DMS79 treated with DMSO at 0.1 percent for 48 hours (cell line): ENCODE measurements at places on chromosomes 5 and 9.
A peak's percentile ranks its signal among the peaks of the same experiment; 100 is the strongest.

DNA sequence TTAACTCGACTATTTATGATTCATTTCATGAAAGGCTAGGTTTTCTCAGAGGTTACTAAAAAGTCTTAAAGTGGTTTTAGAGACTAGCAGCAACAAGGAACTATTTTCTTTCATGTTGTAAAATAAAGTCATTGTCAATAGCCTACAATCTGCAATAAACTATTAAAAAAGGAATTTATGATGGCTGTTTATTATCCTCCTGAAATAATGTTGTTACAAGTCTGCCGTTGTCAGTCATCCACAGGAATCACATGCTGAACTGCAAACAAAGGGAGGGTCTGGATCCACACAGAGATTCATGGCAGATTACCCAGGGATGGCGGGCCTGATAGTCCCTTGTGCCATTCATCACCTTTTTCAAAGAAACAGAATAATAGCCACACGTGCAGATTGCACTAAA lies 49.2 kb downstream of the TMEM174 start:
- no peak for DNase-seq

GRCh38 chr5:108617467-108618435 lies 129.9 kb upstream of the FER start:
- no peak for DNase-seq

DNA sequence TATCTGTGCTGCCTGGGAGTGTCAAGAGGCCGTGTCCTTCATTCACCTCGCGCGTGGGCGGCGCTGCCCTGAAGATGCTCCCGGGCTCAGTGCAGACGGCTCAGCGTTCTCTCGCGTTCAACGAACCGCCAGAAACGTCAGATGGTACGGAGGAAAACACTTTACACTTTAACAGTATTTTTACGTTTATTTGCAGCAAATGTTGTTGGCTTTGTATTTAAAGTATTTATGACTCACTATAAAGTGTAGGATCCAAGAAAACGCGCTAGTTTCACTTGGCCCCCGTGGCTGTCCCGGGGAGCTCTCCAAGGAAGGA lies 544 bp upstream of the ERCC6L2 start:
- DNase-seq, result peak; percentile 17

GRCh38 chr9:127066851-127067136 lies 55.6 kb downstream of the ANGPTL2 start:
- no peak for DNase-seq

GRCh38 chr9:734831-735511 lies 106.5 kb upstream of the DMRT1 start:
- no peak for DNase-seq

GRCh38 chr9:107732781-107733522 lies 243.4 kb upstream of the KLF4 start:
- no peak for DNase-seq

GRCh38 chr5:1914471-1914870 lies 31.7 kb upstream of the IRX4 start:
- DNase-seq, result no peak

DNA sequence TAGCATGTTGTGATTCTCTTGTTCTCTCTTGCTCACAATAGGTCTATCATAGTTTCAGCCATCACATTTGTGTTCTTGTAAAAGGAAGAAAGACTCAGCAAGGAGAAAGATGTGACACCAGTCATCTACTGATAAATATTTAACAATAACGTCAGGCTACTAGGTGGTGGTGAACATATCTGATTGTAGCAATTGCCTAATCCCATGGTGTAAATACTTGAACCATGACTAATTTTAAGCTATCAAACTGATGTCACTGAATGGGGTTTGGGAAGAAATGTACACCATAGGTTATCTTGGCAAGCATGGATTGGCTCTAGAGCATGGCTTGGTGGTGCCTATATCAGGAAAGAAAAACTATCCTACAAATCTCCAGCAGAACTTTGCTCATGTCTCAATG lies 16.6 kb downstream of the DMRTA1 start:
- DNase-seq, result no peak

- DNase-seq, result no peak
Observed at GRCh38 chr9:108181441-108181840, 674.3 kb downstream of the ACTL7B start.

DNA sequence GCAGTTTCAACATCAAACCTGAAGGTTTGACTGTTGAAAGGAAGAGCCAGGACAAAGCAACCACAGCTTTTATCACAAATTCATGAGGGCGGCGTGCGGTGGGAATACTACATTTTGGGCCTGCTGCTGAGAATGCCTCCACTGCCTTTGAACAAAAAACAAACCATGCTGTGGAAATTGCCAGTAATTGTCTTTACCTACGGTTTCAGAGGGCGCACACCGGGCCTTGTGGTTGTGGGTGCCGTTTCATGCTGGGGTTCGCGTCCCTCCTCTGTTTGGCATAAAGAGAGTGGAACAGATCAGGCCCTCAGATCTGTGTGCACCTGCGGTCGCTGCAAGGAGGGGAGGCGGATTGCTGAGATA lies 27.6 kb upstream of the TCF7 start:
- DNase-seq, result no peak

- DNase-seq, result peak; percentile 14
Observed at GRCh38 chr9:37381094-37381741, 41.3 kb upstream of the GRHPR start.

GRCh38 chr5:15191012-15191411 lies 309.0 kb upstream of the FBXL7 start:
- DNase-seq, result no peak

- DNase-seq, result no peak
Observed at GRCh38 chr9:89171693-89172092, 6.9 kb downstream of the SHC3 start.

DNA sequence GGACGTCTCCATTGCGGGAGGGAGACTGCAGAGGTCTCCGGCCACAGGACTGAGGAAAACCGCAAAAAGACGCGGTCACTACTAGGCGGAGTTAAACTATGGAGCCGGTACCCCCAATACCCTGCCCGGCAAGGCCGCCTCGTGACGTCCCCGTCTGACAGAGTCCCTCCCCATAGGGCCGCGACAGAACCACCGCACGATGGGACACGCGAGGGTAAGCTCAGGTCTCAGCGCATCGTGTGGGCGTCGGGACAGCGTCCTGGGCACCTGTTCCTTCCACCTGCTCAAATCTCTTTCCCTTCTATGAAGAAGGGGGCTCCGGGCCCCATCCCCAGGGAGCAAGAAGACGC lies 35.2 kb upstream of the GLDC start:
- DNase-seq, result no peak

GRCh38 chr9:98502311-98502975 lies 206.3 kb downstream of the GABBR2 start:
- no peak for DNase-seq

DNA sequence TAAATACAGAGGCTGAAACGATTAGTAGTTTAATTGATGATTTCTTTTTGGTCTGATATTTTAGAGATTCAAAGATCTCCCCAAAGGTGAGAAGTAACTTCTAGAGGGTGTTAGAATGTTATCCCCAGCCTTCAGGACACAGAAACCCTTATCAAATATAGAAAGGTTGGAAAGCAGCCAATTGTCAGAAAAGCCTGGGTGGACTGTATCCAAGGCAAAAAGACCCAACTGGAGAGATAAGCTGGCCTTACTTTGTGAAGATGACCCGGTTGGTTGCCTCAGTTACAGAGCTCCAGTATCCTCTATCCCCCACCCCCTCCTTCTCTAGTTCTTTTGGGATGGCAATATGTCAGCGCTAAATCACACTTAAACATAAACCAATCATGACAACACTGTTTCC lies 75.7 kb downstream of the GCNT4 start:
- no peak for DNase-seq
